ENCODE measurements at places on chromosomes 4 and X.

GRCh38 chrX:8284131-8284530 is 113.1 kb upstream of the VCX2 start:
- no peak for DNase-seq

DNA sequence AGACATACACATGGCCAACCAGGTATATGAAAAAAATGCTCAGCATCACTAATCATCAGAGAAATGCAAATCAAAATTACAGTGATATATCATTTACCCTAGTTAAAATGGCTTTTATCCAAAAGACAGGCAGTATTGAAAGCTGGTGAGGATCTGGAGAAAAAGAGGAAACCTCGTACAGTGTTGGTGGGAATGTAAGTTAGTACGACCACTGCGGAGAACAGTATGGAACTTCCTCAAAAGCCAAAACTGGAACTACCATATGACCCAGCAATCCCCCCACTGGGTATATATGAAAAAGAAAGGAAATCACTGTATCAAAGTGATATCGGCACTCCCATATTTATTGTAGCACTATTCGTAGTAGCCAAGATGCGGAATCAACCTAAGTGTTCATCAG is 23.4 kb downstream of the ABHD18 start:
- peak; percentile 77 for DNase-seq

DNA sequence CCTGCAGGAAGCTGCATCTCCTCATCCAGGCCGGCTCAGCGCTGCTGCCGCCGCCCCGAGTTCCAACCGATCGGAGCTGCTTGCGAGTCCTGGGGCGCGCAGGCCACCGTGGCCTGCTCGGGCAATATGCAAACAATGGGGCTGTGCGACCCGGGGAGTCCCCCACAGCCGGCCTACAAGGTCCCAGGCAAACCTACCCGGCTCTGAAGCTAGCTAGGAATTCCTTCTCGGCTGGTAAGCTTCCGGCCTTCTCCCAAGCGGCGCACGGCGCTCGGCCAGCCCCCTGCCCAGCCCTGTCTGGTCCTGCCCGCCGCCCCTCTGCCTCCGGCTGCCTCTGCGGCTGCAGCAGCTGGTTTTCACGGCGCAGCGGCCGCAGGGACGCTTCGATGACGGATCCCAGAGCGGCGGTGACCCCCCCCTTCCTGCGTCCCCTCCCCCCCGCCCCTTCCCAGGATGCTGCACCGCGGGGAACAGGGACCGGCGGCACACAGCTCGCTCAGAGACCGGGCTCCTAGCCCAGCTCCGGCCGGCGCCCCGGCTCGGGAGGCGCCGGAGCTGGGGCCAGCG is 59.4 kb downstream of the TSC22D3 start:
- no peak for DNase-seq

DNA sequence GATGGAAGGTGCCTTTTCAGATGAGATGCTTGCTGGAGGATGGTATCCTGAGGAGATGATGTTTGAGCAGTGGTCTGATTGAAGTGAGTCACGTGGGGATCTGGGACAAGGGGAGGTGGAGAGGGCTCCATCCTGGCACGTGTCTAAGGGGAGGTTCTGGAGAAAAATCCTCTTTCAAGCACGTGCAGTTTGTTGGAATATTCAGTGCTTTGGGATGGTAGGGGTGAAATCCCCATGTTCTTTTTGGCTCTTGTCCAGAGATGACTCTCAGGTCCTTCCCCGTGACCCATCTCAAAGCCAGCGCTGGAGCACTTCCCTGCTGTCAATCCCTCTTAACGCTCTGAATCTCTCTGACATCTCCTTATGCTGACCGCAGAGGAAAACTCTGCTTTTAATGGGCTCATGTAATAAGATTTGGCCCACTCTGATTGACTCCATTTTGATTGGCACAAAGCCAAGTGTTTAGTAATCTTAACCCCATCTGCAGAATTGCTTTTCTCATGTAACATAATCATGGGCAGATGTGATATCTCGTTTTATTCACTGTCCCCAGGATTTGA is 10.8 kb upstream of the KLKB1 start:
- no peak for DNase-seq

GRCh38 chrX:38066934-38067333 is 60.6 kb downstream of the SYTL5 start:
- DNase-seq = no peak

DNA sequence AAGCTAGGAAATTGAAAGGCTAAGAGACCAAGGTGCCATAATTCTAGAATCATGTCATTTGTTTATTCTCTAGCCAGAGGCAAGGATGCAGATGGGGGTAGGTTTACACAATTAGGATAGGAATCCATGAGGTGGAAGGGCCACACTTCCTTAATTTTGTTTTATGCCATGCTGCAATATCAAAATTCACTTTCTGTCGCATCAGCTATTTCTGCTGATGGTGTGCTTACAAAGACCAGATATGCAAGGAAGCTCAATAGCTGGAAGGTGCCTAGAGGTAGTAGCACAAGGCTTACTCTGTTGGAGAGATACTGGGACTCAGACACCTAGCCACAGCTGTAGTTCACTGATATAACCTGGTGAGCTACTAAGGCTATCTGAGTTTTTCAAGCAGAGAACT is 328.5 kb downstream of the ADGRL3 start:
- DNase-seq = no peak

DNA sequence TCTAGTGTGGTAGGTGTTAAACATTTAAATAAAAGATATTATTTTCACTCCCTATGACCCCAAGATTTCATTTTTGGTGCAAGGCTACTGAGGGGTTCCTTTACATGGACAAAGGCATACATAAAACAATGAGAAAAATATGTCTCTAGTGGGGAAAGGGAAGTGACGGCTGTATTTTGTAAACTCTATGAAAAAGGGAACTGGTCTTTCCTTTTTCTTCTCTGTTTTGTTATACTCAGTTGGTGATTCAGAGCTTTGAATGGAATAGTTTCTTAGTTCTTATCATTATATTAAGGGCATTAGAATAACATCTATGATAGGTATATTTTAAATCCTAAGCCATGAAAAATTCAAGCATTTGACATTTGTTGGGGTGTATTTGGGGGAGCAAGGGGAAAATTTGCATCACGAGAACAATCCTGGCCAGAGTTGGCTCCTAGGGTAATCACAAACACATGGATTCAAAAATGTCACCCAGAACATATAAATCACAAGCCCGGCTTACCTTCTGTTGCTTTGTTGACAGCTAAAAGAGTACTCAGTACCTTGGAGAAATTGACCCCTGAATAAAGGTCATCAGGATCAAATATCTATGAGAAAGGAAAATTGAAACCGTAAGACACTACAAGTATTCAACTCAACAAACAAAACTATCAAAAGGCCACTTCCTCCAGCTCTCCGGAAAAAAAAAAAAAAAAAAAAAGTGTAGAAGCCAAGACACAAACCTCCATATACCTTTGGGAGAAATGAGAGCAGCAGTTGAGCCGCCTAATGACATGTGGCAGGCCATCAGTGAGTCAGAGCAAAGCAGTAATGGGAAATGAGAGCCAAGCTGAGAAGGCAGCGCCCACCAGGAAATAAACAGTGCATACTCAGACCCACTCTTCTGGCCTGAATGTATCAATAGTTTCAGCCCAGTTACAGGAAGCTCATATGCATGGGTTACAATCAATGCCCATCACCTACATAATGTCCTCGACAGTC is 33.4 kb downstream of the ARHGEF6 start:
- peak; percentile 69 for DNase-seq

- DNase-seq = no peak
Observed at GRCh38 chrX:362351-362750, 24.4 kb downstream of the PPP2R3B start.

DNA sequence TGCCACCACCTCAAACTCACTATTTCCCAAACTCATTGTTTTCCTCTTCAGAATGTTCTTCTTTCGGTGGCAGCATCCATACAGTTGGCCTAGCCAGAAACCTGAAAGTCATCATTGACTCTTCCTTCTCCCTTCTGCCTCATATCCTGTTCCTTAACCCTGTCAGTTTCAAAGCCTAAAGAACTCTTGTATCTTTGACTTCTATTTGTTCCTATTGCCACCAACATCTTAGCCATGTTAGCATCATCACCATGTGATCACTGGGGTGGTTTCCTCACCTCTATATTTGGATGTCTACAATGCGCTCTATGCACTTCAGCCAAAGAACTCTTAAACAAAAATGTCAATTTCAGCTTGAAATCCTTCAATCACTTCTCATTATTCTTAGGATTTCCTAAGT is 29.0 kb downstream of the DDX60L start:
- DNase-seq = no peak

- no peak for DNase-seq
Observed at GRCh38 chr4:54783402-54784110, 125.8 kb downstream of the KIT start.

GRCh38 chr4:73675623-73676022 is 55.4 kb upstream of the RASSF6 start:
- DNase-seq = no peak

DNA sequence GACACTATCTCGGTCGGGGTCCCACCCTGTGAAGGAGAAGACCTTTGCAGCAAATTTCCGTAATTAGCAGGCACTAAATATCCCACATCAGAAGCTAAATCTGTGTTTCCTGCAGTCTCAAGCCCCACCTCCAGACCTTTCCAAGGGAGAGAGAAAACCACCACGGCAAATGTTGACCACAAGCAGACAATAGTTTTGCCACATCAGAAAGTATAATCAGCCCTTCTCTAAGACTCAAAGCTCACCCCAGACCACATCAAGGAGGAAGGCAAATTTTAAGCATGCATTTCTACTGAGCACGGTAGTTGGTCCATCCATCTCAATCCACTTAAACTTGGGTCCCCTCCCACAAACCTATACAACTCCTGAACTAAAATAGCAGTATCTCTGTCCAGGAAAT is 398.5 kb downstream of the GPM6A start:
- peak; percentile 52 for DNase-seq

DNA sequence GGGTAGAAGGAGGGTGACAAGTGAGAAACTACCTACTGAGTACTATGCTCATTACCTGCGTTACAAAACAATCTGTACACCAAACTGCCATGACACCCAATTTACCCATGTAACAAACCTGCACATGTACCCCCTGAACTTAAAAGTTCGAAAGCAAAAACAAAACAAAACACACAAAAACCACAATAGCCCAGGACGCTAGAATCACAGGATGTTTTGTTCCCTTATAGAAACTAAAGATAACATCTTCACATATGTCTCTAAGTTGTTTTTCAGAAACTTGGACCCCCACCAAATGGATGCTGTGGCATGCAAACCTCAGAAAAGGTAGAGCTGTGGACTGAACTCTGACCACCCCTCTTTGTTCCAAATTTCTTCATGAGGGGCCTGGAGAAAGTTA is 25.2 kb upstream of the PNMA5 start:
- DNase-seq = no peak

DNA sequence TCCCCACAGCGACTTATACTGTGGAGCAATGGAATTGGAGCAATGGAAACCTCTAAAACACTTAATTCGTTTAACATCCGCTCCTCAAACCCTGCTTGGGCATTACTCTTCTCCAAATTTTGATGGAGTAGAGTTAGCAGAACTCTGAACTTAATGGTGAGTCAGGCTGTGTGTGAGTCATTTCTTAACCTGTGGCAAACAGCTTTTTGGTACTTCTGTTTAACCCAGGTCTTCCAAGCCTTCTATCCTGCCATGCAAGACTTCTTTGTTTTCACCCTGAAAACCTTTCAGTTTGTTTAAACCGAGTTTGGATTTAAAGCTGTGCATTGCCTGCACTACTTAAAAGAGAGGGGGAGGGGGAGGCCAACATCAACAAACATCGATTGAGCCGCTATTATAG is 3.6 kb upstream of the AMOT start:
- DNase-seq = no peak
